Osteocyte (in vitro differentiated cells): ENCODE measurements at places on chromosomes 6 and 20.
A peak's percentile ranks its signal among the peaks of the same experiment; 100 is the strongest.

- H3K4me3 ChIP-seq, result no peak overlapping the region
- H3K27me3 ChIP-seq, result no peaks in the 10 kb centered on the region
Observed at GRCh38 chr20:17953935-17954334, 14.7 kb downstream of the SNX5 start.

DNA sequence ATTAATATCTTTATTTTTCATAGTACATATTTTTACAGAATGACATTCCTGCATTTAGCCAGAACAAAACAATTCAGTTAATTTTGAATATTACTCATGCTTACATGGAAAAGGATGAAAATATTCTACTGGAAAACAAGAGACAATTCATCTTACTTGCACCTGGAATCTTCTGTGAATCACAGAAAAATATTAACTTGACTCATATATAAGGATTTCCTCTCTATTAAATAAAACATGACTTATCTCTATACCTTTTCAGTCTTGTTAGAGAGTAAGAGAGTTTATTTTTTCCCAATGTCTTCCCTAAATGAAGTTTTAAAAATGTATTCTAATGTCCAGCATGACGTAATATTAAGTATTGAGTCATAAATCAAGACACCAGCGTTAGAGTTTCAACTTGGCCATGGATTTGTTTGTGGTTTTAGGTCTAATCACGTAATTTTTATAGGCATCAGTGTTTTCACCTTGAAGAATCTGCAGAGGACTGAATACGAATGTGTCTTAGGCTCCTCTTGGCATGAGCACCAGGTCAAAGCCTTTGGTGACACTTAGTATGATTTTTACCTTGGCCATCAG, 445.1 kb upstream of the JAG1 start:
- DNase-seq, result no peak
- no peaks in the 10 kb centered on the region for H3K36me3 ChIP-seq
- no peak overlapping the region for H3K4me3 ChIP-seq
- peaks cover 28% of the 10 kb centered on the region for H3K4me1 ChIP-seq

- DNase-seq, result no peak
- no peak overlapping the region for H3K27ac ChIP-seq
- H3K4me3 ChIP-seq, result no peak overlapping the region
- H3K36me3 ChIP-seq, result no peaks in the 10 kb centered on the region
- H3K27me3 ChIP-seq, result no peaks in the 10 kb centered on the region
Observed at GRCh38 chr6:115060581-115060980, 717.8 kb upstream of the HS3ST5 start.

DNA sequence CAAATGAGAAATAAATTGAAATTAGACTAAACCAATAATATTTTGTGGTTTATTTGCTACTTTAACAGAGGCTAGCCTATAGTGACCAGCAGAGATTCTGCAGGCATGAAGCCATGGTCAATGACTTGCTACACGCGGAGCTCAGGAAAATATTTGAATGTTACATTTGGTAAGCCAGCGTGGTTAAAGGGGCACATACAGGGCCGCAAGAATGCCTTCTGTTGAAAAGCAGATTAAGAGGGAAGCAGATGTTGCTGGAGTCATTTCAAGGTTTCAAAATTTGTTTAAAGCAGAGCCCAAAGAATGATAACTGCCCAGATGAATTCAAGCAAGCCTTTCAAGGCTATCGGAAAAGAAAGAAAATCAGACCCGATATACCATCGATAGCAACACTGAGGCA, 294.3 kb upstream of the MAN1A1 start:
- H3K4me1 ChIP-seq, result no peaks in the 10 kb centered on the region
- H3K36me3 ChIP-seq, result no peaks in the 10 kb centered on the region
- peaks cover 31% of the 10 kb centered on the region for H3K27me3 ChIP-seq
- H3K4me3 ChIP-seq, result no peak overlapping the region
- DNase-seq, result no peak

- H3K36me3 ChIP-seq, result no peaks in the 10 kb centered on the region
- H3K4me3 ChIP-seq, result no peak overlapping the region
- peaks cover 45% of the 10 kb centered on the region for H3K27me3 ChIP-seq
- peak; percentile 78 for DNase-seq
- H3K27ac ChIP-seq, result no peak overlapping the region
- no peaks in the 10 kb centered on the region for H3K4me1 ChIP-seq
Observed at GRCh38 chr20:57616143-57616951, 3.9 kb downstream of the ZBP1 start.

DNA sequence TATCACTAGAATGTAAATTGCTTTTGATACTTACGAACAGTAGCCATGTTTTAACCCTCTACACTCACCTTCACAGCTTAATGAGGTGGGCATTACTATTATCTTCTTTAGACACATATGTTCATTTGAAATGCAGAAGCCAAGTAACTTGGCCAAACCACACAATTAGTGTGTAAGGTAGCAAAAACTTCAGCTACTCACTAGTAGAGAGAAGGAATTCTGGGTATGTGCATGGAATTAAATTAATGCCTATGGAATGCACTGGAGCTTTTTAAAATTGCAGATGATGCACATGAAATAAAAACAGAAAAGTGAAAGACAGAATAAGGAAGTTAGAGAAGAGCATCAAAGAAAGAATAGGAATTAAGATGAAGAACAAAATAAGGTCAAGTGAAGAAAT, 494.0 kb downstream of the ADGRB3 start:
- H3K36me3 ChIP-seq, result no peaks in the 10 kb centered on the region
- no peak overlapping the region for H3K27ac ChIP-seq
- peaks cover 7% of the 10 kb centered on the region for H3K4me1 ChIP-seq
- no peaks in the 10 kb centered on the region for H3K27me3 ChIP-seq

- H3K36me3 ChIP-seq, result no peaks in the 10 kb centered on the region
- H3K27ac ChIP-seq, result no peak overlapping the region
Observed at GRCh38 chr20:59560588-59561227, 43.6 kb upstream of the PHACTR3 start.
